ENCODE measurements at places on chromosomes 1 and 21.

DNA sequence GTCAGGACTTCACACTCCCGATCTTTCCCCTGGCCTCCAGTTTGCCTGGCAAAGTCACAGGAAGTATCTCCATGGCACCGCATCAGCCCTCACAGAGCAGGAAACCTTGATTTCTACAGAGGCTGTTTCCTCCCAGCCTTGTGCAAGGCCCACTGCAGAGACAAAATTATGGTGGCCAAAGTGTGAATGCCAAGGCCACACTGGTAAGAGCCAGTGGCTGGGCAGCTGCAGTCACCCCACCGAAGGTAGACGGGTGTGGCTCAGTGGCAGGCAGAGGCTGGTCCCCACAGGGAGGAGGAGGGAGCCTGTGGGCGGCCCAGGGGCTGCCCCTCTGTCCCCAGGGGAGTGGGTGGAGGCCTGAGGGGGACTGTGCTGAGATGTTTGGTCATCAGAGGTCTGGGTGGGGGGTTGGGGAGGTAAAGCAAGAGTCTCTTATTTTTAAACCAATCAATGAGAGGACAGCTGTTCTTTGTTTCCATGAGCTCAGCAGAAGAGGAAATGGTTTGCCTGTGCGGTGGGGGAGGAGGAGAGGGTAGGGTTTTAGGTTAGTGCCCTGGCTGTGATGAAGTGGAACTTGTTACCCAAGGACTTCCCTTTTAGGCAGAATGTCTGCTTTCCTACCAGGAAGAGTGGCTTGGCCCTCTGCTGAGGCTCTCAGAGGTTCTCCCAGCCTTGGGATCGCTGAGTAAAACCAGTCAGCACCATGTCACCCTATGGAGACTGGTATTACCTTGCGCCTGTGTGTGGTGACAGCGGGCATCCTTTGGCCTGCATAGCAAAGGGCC is 18.0 kb upstream of the BTG2 start:
- peak; percentile 91 for DNase-seq

GRCh38 chr1:58047265-58047858 is 499.2 kb downstream of the OMA1 start:
- peak; percentile 28 for DNase-seq

DNA sequence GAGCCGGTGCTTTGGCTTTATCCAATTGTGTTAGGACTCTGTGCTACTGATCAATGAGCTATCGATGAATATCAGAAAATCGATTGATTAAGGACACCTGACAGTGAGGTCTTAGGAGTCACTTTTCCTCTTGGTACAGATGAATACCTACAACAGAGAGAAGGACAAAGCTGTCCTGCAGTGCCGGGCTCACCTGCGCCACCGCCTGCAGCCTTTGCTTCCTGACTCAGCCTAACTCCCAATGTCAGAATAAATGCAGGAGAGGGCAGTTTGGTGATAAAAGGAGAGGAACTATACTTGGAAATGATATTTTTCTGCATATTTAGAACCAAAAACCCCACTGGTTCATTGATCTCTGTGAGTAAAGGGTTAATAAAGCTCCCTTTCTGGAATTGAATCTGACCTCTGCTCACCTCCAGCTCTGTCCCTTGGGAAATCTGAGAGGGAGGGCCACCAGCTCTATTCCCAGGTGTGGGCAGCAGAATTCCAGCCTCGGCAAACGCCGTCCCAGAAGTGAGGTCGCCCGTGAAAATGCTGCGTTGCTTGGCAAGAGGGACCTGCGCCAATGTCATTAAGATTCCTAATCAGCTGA is 39.3 kb downstream of the POFUT2 start:
- DNase-seq, result no peak

DNA sequence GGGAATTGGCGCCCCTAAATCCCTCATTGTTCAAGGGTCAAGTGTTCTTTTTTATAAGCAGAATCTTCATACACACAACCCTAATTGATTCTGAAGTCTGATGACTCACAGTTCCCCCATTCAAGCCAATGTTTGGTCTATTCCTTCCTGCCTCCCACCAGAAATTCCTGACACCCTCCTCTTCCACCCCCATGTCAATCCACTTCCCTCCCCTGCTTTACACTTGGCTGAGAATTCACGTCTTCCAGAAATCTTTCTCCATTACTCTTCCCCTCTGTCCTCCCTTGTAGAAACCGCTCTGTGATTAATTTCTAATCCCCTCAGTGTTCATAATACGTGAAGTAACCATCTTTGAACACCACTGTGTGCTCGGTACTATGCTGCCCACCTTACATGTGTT is 76.2 kb upstream of the CD34 start:
- DNase-seq, result no peak

- DNase-seq, result no peak
Measured at GRCh38 chr1:7418442-7419080, 352.5 kb upstream of the VAMP3 start.

DNA sequence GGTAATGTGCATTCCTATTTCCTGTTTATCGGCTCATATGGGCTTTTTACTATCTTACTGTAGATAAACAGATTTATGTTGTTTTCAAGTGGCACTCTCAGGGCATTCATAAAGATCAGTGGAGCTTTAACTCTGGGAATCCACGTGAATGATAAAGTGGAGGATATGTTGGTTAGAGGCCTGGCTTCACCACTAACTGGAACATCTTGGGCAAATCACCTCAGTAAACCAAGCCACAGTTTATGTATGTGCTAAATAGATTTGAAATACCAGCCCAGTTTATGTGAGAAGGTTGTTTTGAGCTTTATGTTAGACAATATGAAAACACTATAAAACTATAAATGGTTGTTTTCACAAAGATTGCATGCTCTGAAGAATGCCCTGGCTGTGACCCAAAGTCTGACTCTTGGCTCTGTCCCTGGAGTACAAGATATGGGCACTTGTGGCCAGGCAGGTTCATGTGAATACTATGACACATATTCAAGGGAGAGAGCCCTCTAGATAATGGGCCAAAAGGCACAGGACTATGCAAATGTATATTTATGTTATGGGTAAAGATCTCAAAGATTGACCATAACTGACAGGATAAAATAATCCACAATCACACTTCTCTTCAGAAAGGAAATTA is 36.7 kb downstream of the FAM163A start:
- DNase-seq, result no peak

- DNase-seq, result no peak
Measured at GRCh38 chr21:34191876-34192275, 118.5 kb downstream of the MRPS6 start.

DNA sequence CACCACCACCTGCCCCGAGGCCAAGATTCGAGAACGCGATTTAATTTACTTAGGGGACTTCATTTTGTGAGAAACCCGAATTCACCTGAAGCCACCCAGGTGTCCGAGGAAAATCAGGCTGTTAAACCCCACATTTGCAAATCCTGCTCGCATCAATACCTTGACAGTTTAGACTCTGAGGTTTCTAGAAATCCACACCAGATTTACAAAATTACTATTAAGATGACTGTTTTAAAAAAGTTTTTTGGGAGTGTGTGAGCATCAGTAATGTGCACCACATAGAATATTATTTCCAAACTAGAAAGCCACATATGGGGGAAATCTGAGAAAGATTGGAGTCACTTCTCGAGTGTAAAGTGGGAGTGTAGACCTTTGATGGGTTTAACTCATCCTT is 685 bp downstream of the RIMKLA start:
- DNase-seq, result no peak

- DNase-seq, result no peak
Measured at GRCh38 chr21:41833497-41834115, 45.5 kb downstream of the PRDM15 start.

- no peak for DNase-seq
Measured at GRCh38 chr1:200834383-200834782, 38.4 kb upstream of the GPR25 start.

- DNase-seq, result peak; percentile 70
Measured at GRCh38 chr1:2314803-2315673, 76.3 kb downstream of the MORN1 start.

GRCh38 chr1:10796029-10796944 is at the start of gene CASZ1:
CASZ1 (minus strand) TSS chr1:10796646; CDS start chr1:10693889, 102,757 bp downstream.
- DNase-seq, result no peak

GRCh38 chr1:89952605-89953130 is 42.2 kb upstream of the ZNF326 start:
- no peak for DNase-seq

DNA sequence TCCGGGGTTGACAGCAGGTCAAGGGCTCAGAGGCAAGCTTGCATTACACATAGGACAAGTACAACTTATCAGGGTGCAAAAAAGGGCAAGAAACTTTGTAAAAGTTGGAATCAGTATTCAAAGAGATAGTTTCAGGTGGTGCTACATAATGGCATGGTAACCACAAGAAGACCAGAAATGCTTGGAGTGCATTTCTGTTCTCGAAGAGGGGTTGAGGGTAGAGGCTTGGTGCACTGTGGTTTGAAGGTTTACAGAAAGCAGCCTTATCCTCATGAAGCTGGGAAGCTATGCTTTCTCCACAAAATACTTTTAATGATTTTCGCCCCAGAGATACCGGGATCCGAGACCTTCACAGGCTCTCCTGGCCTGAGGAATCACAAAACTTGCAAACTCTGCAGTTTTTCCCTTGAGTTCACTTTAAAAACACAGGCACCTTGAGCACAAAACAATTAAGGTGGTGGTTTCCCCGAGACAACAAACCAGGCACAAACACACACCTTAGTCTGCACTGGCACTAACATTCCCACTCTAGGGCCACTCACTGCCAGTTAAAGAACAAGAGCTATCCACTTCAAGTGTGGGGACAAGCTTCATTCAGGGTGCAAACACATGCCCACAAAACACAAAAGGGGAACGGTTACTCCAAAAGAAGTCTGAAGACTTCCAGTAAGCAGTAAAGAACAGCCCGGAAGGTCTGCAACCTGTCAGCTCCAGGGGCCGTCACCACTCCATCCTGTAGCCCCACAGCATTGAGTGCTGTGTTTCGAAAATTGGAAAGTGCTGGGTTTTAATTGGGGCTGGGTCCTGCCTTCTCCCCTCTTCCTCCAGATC is 29.8 kb upstream of the NFIA start:
- no peak for DNase-seq

- DNase-seq, result no peak
Measured at GRCh38 chr1:184379111-184379752, 7.6 kb upstream of the C1orf21 start.

DNA sequence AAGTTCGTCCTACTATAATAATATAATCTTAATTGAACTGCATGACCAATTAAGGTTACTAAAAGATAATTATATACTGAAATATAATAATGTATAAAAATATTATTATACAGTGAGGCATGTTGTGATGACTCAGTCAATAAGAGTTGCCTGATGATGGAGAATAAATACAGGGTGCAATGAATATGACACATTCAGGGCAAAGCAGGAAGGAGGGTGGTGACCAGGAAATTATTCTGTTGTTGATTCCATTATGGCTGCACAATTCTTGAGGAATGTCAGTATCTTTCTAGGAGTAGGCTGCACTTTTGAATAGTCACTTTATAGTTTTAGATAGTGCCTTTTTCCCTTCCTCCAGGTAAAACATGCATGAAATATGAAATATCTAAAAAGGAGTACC is 46.4 kb upstream of the RGS21 start:
- DNase-seq, result no peak

DNA sequence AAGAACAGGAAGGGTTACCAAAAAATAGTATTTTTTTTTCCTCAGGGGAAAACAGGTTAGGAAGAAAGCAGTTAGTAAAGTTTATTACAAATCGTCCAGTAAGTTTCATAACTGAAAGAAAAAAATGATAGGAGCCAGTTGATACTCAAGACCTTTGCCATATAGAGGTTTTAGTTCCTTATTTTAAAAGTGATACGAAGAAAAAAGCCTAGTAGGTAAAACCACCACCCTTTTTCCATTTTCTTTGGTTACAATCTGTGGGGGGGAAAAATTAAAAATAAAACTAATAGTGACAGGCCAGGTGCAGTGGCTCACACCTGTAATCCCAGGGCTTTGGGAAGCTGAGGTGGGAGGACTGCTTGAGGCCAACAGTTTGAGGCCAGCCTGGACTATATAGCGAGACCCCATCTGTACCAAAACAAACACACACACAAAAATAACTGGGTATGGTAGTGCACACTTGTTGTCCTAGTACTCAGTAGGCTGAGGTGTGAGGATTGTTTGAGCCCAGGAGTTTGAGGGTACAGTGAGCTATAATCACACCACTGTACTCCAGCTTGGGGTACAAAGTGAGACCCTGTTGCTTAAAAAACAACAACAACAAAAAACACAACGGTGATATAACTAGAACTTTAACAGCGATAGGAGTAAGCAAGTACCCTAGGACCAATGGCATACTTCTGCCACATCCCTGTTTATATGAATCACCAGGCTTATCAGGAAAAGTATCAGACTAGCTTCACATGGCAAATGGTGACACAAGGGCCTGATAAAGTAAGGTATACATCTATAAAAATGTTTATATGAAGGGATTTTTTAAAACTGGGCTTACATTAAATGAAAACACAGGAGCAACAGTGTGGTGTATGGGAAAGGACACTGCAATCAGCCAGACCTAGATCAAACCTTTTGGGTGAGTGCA is 5.4 kb downstream of the TMEM59 start:
- no peak for DNase-seq

DNA sequence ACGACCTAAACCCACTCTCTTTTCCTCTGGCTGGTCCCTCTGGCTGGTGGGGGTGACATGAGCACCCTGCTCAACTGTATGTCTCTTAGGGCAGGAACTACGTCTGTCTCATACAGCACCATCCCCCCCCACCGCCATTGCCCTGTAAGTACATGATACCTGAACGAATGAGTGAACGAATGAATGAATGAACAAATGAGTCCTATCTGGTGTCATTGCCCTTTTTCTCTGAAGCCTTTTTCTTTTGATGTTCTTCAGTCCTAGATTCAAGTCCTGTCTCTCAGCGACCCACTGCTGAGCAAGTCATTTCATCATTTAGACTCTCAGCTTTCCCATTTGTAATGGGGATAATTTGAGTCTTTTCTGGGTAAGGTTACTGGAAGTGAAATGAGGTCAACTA is 10.8 kb downstream of the MATN1 start:
- DNase-seq, result no peak

- peak; percentile 52 for DNase-seq
Measured at GRCh38 chr1:155261493-155261851, 688 bp downstream of the SCAMP3 start.

- no peak for DNase-seq
Measured at GRCh38 chr1:245988393-245989078, 518.5 kb downstream of the SMYD3 start.

- DNase-seq, result no peak
Measured at GRCh38 chr1:237910834-237911233, 20.1 kb upstream of the ZP4 start.

DNA sequence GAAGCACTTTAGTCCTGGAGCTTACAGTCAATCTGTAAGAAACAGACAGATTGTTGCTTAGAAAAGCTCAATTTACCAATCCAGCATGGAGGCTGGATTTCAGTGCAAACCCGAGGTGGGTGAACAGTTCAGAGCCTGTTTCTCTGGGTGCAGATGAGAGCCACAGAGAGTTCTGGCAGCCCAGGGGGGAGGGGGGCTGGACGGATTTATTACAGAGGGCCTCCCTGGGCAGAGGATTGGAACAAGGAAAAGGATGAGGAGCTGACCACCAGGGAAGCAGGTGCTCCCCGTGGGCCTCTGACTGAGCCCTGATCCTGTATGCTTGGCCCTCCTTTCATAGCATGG is 38.0 kb upstream of the EPS8L3 start:
- DNase-seq, result no peak

Measured in activated CD4-positive, alpha-beta memory T cell treated with anti-CD3 and anti-CD28 coated beads for 36 hours (primary cell).